AG08396 (cell line): ENCODE measurements at places on chromosomes 13 and 19.
A peak's percentile ranks its signal among the peaks of the same experiment; 100 is the strongest.

DNA sequence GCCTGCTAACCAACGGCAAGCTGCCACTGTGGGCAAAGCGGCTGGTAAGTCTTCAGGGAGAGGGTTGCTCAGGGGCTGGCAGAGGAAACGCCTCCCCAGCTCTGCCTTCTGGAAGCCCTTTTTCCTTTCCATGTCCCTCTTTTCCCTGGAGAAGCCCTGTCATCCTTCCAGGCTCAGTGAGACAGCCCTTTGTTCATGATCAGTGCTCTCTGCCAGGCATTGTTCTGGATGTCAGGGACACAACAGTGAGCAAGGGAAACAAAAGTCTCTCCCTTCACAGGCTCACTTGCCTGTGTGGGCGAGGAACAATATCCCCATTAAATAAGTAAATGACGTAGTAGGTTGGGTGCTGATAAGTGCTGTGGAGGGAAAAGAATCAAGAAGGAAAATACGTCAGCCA is 13.9 kb upstream of the OVOL3 start:
- DNase-seq = no peak

DNA sequence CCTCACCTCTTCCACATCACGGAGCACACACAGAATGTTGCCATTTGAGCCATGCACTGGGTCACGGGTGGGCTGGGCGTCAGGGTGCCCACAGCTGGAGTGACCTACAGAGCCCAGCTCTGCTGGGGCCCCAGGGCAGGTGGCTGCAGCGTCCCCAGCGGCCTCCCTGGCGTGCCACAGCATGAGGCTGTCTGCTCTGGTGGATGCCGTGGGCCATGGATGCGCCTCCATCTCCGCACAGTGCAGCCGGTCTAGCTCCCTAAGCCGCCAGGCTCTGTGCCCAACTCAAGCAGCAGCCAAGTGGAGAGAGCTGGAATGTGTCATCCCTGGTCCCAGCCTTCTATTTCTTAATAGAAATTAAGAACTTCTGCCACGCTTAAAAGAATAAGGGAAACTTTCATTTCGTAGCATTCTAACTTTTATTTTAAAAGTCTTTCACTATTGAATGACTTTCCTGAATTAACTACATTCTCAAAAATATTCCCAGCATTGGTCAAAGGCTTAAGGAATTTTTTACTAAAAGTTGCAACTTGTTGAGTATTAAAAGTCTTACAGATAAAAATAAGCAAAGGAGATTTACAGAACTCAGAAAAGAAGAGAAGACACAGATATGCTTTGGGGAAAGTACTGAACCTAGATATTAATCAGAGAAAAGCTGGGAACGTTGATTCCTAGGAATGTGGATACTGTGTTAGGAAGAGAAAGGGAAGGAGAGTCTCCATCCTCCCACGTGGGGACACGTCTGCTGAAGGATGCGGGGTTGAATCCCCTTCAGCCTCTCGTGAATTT is 59.3 kb downstream of the ATP11A start:
- peak; percentile 58 for DNase-seq

GRCh38 chr19:19451429-19452242 is 46.2 kb downstream of the GATAD2A start:
- no peak for DNase-seq

DNA sequence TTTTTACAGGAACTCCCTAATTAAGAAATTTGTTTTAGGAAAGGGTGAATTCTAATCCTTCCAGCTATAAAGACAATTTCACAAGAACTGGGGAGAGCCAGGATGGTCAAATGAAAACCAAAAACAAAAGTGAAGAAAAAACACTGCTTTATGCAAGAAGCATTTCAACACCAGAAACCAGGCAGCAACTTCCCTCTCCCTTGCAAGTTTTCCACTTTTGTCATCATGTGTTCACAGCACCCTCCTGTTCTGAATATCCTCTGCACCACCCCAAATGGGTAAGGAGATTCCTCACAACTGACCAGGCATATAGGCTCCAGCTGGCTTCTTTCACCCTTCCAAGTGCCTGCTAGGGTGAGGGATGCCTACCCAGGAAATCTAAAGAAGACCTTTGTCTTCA is 328.1 kb downstream of the TBC1D4 start:
- no peak for DNase-seq

DNA sequence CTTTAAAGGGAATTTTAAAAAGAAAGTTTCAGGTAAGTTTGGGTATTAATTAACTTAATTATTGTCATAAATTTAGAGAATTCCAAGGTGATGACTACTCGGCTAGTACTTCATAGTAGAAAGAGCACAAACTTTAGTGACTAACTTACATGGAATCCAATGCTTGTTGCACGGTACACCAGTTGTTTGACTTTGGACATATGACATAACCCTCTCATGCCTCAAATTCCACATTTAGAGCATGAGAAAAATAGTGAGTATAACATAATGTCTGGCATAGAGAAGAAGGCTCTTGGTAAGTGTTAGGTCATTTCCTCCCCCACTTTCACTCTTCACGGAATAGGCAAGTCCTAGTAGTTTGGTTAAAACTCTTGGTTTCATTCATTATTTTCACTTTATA is 1249.4 kb upstream of the SLC10A2 start:
- DNase-seq = peak; percentile 29

- no peak for DNase-seq
These were observed 4.5 kb downstream of the GNG8 start for GRCh38 chr19:46631481-46631880.

DNA sequence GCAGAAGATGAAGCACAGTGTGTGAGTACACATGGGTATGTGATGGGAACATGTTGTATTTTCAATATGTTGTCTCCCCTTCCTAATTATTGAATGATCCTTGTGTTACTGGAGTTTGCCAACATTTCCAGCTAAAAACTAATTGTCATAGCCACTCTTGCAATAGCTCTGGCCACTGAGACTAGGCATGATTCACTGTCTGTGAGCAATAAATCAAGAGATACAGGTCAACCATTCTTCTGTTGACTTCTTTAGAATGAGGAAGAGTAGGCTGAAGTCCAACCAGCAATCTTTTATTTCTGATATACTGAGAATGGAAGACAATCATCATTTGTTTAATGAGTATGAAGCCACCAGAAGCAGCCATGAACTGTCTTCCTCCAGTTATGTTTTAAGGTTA is 413.9 kb downstream of the SLITRK5 start:
- DNase-seq = no peak

DNA sequence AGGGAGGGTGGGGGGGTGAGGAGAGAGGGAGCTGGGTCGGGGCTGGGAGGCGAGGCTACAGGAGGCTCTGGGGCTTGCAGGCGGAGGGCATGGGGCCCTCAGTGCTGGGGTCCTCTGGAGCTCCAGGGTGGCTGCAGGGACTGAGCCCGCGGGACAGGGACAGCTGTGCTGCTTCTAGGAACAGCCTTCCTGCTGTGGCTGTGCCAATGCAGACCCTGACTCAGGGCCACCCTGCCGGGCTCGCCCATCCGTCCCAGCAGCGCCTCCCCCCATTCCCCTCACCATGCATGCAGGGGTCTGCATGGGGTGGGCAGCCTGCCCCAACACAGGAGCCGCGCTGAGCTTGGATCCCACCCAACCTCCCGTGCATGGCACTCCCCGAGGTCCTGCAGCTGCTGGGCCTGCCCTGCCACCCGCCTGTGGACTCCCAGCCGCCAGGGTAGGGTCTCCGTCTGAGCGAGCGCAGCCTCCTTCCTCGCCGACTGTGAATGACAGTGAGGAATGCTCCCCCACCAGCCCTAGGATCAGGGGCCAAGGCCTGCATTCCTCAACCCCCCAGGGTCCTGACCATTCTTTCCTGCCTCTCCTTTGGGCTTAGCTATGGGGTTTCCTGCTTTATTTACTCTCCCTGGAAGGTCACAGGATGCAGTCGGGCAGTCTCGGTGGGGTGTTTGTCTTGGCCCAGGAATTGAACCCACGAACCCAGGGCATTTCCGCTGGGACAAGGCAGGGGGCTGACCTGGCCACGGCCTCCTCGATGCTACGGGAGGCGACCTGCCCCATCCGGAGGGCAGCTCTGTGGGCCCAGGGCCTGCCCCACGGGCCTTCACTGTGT is 23.4 kb downstream of the CEBPG start:
- DNase-seq = no peak

- DNase-seq = no peak
These were observed 44.8 kb downstream of the ING1 start for GRCh38 chr13:110758195-110758805.

GRCh38 chr13:49112782-49113525 is 107.2 kb upstream of the MLNR start:
- DNase-seq = no peak

DNA sequence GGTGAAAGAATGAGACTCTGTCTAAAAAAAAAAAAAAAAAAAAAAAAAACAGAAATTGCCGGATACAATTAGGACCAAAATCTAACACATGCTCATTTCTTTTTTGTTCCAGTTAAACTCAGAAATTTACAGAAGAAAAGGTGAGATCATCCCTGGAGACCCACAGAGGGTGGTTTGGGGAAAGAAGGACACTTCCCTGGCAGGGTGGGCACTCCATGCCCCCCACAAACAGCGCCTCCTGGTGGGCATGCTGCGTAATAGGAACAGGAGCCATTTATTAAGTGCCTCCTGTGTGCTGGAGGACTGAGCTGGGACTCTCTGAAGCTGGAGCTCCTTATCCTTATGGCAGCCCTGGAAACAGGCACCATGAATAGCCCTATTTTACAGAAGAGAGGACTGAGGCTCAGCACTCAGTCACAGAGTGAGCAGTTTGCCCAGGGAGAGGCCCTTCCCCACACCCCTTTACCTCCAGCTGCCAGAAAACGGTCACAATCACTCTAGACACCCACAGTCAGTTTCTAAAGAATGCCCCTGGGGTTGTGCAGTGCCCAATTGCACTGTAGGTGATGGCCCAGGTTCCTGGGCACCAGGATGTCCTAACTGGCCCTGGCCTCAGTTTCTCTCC is 10.1 kb downstream of the C19orf38 start:
- DNase-seq = peak; percentile 37

- DNase-seq = peak; percentile 36
These were observed 677 bp downstream of the TGDS start for GRCh38 chr13:94595001-94595949.

DNA sequence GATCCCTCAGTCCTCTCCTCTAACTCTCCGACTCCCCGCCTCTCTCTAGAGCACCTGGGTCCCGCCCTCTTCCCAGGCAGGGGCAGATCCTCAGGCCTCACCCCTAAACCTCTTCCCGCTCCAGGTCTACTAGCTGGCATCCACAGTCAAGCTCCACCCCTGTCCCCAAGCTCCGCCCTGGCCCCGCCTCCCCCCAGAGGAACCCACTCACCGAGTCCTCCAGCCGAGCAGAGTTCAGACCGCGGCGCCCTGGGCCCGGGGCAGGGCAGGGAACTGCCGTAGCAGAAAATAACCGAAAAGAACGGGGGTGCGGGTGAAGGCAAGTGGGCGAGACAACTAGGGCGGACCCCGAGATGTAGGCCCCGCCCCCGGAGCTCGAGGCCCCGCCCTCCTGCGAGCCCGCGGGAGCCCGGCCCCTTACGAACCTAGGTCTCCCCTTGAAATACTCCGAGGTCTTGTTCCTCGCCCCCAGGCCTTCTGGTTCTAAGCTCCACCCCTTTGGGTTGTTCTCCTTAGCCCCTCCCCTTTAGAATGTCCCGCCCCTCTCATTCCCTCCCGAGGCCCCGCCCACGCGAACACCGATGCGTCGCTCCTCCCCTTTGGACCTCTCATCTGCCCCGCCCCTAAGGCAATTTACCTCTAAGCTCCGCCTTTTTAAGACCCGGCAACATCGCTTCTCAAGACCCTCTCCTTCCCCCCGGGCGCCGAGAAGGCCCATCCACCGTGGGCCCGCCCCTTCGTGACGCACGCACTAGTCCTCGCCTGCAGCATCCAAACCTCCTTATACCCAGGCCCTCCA is at the start of gene GGN:
Gene GGN (minus strand): TSS at position 485 of the 799 bp plus-strand sequence. CDS start 773 bp downstream, outside the sequence.
- DNase-seq = peak; percentile 98

GRCh38 chr19:35696835-35697234 is 7.5 kb upstream of the ZBTB32 start:
- no peak for DNase-seq

DNA sequence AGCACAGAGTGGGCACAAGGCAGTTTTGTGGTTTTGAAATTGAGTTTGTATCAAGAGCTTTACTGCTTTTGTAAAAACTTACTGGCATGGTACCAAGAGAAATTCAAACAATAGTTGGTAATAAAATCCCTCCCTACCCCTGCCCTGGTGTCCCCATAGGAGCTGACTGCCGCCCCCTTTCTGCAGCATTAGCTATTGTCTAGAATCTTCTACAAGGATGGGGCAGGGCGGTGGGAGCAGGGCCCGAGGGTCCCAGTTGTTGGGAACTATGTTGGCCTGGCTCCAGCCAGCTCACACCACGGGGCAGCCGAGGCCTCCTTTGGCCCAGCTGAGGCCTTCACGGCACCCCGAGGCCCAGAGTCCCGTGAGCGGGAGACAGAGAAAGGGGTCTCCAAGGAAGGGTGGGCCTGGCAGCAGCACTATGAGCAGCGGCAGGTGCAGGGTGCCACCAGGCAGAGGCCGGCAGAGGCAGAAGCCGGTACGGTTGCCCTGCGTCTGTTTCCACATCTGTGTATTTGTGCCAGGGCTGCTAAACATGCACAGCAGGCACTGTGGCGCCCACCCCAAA is 57.9 kb downstream of the KDM4B start:
- no peak for DNase-seq

- DNase-seq = no peak
These were observed 462.5 kb upstream of the KLF12 start for GRCh38 chr13:74596691-74597090.
